ENCODE measurements at places on chromosomes 7 and 10.

DNA sequence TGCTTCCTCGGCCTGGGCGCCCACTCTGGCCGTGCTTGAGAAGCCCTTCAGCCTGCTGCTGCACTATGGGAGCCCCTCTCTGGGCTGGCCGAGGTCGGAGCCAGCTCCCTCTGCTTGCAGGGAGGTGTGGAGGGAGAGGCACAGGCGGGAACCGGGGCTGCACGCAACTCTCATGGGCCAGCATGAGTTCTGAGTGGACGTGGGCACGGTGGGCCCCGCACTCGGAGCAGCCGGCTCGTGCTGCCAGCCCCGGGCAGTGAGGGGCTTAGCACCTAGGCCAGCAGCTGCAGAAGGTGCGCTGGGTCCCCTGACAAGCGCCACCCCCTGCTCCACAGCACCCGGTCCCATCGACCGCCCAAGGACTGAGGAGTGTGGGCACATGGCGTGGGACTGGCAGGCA is 9.0 kb upstream of the PDK4 start:
- DNase-seq = no peak

DNA sequence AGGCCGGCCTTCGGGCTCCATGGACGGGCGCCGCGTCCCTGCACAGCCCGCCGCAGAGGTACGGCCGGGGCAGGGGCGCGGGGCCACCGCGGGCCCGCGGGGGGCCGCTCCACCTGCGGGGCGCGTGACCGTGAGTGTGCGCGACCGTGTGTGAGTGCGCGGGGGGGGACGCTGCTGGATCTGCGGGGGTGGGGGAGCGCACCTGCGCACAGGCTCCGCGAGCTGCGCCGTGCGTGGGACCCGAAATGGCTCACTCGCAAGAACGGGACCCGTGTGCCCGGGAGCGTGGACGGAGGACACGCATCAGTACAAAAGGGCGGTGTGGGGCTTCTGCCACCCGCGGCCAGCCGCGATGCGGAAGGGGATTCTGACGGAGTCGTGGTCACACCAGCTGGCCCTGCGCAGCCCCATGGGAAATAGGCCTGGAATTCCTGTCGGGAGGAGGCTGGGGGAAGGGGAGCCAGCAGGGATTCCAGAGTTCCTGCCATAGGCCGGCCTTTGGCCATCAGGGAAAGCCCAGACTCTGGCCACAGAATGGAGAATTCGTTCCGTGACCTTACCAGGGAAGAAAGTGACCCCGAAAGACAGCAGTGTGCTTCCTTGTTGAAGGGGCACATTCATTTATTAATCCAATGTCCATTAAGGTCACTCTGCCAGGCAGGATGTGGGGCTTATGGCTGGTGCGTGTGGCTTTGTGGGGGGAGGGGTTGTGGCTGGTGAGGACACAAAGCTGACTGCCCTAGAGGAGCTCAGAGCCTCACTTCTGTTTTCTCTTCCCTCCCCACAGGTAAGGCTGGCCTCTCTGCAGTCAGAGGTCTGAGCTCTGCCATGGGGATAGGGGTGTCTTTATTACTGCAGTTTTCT is 494 bp downstream of the REPIN1 start:
- peak; percentile 69 for DNase-seq

- DNase-seq = peak; percentile 57
These were observed 65.2 kb upstream of the TM9SF3 start for GRCh38 chr10:96651998-96652431.

GRCh38 chr10:86592413-86592812 is 61.9 kb upstream of the OPN4 start:
- DNase-seq = no peak

DNA sequence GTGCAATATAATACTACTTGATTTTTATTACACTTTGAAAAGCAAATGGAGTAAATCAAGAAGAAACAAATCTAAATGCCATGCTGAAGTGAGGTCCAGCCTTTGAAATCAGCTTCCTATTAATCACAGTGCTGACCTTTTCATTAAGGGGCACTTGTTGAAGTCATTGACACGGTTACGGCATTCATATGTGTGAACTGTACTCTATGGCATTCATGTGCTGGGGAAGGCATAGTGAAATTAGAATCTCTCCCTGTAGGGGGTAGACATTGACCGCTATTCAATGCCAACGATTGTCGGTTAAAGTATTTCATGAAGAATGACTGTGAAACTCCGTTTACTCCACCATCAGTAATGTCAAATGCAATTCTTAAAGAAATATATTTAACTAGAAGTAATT is 296.1 kb upstream of the SEMA3A start:
- no peak for DNase-seq

DNA sequence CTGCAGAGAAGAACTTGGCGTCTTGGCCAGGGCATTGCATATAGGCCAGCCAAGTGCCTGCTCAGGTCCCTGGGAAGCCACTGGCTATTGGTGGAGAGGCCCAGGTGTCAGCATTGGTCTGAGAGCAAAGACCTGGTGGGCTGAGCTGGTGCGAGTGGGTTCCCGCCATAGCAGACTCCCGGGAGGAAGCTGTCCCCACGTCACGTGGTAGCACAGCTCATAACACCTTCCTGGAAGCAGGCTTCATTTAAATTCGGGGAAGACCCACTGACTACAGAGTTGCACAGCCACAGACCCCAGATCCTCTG is 130.5 kb downstream of the WDR37 start:
- no peak for DNase-seq

- peak; percentile 60 for DNase-seq
These were observed 150.4 kb downstream of the SFMBT2 start for GRCh38 chr10:7260412-7260900.

DNA sequence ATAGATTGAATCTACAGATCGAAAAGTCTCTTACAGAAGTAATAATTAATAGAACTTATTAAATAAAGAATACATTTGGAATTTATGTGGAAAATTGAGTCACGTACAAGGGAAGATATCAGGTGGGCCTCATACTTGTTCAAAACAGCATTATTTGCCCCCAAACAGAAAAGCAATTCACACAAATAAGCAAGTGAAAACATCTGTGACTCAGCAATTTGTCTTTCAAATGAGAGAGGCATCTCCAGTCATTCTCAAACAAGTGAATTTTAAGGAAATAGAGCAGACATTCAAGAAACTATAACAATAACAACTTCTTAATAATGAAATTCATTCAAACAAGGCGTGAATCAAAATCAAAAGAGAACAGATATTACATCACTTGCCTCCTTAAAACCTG is 50.1 kb downstream of the SEMA3A start:
- DNase-seq = no peak

DNA sequence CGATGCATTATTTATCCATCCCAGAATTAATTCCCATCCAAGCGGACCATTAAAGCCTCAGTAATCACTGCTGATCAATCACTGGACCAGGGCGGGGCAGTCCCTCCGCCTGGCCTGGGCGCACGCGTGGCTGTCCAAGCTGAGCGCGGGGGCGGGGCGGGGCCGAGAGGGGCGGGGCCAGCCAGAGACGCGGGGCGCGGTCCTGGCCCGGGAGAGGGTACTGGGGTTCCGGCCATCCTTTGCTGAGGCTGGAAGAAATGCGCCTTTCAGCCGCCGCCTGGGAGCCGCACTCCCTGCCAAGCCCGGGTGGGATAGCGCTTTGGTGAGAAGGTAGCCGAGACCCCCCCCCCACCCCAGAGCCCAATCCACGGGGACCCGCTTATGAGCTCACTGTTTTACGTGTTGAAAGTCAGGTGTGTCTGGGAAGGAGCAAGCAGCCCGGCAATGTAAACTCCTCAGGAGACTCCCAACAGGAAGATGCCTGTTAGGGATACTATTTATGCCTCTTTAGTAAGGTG is at the start of gene ARHGAP22:
TSS of gene ARHGAP22 (minus strand) at position 83 of the 518 bp plus-strand sequence. CDS start 277 bp downstream, outside the sequence.
- DNase-seq = peak; percentile 32

GRCh38 chr7:157502701-157503111 is 165.9 kb downstream of the DNAJB6 start:
- DNase-seq = peak; percentile 82

DNA sequence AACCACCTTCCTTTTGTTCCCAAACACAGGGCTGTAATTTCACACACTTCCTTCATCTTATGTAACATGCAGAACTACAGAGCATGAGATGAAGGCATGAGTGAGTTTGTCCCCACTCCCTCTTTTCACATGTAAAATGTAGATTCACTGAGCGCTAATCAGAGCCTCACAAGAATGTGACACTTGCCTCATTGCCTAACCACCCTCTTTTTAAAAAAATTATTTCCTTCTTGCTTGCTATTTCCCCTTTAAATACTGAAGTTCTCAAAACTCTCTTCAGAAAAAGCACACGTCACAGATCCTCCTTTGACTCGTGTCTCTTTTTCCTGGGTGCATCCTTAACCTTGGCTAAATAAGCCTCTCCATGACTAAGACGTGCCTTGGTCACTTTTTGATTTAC is 121.2 kb upstream of the TARP start:
- no peak for DNase-seq

DNA sequence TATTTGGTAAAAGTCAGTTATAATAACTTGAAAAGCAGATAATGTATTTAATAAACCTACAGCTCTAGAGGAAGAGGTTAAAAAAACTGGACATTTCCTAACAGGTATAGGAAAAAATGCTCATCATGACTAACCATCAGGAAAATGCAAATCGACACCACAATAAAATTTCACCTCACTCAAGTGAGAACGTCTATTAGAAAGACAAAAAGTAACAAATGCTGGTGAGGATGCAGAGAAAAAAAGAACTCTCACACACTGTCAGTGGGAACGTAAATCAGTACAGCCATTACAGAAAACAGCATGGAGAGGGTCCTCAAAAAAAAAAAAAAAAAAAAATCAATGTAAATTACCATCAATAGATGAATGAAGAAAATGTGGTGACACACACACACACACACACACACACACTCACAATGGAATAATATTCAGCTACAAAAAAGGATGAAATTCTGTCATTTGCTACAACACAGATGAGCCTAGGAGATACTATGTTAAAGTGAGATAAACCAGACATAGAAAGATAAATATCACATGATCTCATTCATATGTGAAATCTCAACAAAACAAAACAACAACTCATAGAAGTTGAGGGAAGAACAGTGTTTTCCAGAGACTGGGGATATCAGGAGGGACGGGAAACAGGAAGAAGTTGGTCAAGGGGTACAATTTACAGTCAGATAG is 20.1 kb downstream of the EPC1 start:
- no peak for DNase-seq

DNA sequence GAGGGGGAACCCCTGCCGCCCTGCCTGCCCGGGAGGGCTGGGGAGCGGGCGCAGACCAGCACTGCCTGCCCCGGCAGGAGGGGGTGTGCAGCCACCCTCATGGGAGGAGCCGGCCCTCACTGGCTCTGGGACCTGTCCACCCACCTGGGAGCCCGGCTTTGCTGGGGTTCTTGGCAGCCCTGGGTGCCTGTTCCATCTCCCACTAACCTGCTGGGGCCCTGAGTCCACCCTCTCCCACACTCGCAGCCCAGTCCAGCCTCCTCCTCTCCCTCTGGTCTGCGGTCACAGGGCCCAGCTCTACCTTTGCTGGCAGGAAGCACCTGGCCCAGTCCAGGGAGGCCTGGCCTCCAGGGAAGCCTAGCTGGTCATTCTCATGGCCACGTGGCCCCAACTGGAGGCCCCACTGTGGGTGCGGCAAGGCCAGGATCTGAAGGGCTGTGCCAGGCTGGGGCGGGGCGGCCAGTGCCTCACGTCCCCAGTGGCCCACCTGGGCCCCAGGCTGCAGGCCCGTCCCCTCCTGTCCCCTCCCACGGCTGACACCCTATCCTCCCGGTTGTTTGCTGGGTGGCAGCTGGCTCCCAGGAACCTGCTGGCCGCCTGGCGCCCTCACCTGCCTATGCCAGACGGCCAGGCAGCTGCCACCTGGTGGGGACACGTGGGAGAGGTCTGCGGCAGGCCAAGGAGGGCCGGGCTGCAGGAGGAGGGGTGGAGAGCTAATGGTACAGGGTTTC is at the start of gene TMEM184A:
TSS of gene TMEM184A (minus strand) at position 393 of the 731 bp plus-strand sequence. CDS start 721 bp downstream, outside the sequence.
- peak; percentile 54 for DNase-seq

DNA sequence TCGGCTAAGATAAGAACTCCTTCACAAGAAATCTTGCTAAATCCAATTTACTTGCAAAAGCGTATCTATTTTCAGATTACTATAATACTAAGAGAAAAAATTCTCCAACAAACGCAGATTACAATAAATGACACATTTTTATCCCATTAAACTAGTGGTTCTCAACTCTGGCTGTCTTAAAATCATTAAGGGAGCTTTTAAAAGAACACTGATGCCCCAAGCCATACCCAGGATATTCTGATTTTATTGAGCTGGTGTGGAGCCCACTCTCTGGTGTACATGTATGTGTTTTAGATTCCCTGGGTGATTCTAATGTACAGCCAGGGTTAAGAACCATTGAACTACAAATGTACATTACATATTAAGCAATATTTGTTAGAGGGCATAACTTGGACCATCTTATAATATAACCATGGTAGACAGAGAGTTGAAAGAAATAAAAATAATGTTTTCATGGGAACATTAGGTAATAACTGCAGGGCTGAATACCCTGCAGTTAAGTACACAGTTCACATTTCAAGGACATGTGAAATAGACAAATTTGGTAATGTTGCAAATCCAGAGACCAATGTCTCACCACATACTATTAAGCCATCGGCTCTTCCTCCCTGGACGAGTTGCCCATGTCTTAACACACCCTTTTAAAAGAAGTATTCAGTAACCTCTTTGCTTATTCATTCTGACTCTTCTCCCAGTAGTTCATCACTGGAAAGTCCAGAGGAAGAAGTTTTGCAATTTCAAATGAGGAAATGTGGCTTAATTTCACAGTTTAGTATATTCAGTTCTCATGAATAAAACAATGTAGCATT is 6.2 kb downstream of the GSAP start:
- DNase-seq = peak; percentile 59

All from CD4-positive, alpha-beta T cell treated with Interleukin-1 beta for 1 hour (primary cell).